ENCODE measurements at places on chromosomes 3 and 15.

DNA sequence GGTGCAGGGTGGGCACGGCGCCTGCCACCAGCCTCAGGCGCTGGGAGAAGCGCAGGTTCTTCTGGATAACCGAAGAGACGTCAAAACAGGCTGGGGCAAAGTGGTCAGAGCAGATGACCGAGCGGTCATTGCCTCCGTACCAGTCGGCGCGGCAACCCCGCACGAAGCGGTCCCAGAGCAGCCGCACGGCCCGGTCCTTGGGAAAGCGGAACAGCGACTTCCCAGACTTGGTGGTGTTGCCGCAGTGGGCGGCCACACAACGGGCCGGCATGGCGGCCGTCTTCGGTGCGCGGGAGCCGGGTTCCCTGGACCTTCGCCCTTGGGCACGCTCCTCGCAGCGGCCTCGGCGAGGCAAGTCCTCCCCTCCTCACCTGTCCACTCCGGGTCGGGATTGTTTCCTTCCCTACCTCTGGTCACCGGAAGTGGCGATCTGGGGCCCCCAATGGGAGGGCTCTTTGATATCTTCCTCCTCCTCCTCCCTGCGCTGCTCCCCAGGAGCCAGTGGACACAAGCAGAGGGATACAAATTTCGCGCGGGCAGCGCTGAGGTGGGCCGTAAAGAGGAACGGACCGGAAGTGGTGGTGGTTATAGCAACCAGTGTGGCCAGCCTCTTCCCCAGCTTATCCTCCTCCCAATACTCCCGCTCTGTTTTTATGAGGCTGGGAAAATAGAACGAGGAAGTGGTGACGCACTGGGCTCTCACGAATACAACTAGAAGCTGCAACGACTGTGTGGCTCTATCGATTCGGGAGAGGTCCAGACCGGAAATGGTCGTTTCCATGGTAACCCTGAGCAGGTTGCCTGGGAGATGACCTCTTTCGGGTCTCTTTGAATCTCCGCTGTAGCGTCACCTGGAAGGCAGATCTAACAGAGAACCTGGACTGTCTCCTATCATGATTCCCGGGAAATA, at the start of the genes LRRC49 and THAP10:
TSS of gene LRRC49 (plus strand) at position 825 of the 910 bp plus-strand sequence. CDS start at position 894, 69 bp downstream.
TSS of gene THAP10 (minus strand) at position 432 of the 910 bp plus-strand sequence. CDS start at position 271, 161 bp downstream.
- ATAC-seq: peak; percentile 97

GRCh38 chr3:31170932-31171670, 276.6 kb upstream of the GADL1 start:
- ATAC-seq: peak; percentile 69

DNA sequence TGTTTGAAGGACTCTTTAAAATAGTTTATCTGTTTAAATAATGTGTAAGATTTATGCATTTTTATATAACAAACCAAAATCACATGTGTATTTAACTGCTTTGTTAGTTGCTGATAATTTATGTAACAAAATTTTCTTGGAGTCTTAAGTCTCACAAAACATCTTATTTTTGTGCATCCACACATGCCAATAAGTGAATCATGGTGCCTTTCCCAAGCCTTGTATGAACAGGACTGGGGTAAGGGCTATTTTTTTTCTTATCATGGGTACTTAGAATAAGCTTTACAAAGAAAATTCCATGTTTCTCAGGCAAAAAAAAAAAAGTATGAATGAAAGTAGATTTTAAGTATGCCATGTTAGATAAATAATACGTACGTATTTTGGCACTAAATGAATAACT, 132.9 kb upstream of the LRRFIP2 start:
- ATAC-seq: no peak

GRCh38 chr3:127438951-127439350, 151.1 kb upstream of the PRR20G start:
- ATAC-seq: no peak

- no peak for ATAC-seq
Measured at GRCh38 chr3:15948388-15948787, 150.6 kb upstream of the ANKRD28 start.

- peak; percentile 92 for ATAC-seq
Measured at GRCh38 chr15:81887912-81888311, 157.9 kb downstream of the MEX3B start.

DNA sequence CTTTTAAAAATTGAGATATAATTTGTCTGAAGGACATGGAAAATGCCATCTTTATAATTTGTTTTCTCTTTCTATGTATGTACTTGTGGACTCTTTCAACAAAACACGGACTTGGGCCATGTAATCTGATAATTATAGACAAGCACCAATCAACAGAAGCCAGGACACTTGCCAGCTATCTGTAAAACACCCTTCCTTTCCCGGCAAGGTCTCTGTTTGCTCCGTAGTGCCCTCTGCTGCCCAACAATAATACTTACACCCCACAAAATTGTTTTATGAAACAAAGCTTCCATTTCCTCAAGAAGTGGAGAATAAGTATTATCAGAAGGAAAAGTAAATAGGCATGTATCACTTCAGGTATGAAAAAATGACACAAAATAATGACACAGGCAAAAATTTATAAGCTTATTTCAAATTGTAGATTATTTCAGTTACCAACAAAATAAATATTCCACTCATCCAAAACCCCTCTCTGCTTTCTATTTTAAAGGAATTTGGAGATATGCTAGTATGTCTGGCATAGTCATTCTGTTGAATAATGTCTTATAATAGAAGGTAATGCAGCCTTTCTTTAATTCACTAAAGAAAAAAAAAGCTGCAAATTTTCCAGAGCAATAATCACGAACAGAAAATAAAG, 32.8 kb downstream of the MYH15 start:
- ATAC-seq: peak; percentile 64

- no peak for ATAC-seq
Measured at GRCh38 chr3:50297384-50297775, 1.8 kb downstream of the HYAL3 start.

DNA sequence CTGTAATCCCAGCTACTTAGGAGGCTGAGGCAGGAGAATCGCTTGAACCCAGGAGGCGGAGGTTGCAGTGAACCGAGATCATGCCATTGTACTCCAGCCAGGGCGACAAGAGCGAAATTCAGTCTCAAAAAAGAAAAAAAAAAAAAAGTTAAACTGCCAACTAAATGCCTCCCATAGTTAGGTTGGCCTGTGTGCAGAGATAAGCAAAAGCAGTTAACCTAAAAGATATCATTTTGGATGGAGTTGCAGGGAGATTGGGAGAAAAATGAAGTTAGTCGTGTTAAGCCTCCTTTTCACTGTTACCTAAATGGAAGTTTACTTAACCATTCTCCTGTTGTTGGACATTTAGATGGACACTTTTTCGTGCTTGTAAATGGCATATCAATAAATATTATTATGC, 11.4 kb upstream of the FETUB start:
- no peak for ATAC-seq

DNA sequence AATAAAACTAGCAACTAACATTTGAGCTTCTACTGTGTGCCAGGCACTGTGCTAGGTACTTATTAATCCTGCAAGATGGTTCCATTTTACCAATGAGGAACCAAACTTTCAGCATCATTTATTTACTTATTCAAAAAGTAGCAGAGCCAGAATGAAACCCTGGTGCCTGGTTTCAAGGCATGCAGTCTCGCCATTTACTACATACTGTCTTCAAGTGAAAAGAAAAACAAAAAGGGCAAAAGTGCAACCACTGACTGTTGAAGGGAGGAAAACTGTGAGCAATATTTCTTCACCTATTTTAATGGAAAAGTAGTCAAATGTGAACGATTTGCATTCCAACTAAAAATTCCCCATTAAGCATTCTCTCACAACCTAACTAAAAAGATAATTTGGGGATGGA, 8.7 kb downstream of the DCUN1D1 start:
- ATAC-seq: no peak

GRCh38 chr3:103195216-103195615, 760.4 kb downstream of the ZPLD1 start:
- ATAC-seq: peak; percentile 39

DNA sequence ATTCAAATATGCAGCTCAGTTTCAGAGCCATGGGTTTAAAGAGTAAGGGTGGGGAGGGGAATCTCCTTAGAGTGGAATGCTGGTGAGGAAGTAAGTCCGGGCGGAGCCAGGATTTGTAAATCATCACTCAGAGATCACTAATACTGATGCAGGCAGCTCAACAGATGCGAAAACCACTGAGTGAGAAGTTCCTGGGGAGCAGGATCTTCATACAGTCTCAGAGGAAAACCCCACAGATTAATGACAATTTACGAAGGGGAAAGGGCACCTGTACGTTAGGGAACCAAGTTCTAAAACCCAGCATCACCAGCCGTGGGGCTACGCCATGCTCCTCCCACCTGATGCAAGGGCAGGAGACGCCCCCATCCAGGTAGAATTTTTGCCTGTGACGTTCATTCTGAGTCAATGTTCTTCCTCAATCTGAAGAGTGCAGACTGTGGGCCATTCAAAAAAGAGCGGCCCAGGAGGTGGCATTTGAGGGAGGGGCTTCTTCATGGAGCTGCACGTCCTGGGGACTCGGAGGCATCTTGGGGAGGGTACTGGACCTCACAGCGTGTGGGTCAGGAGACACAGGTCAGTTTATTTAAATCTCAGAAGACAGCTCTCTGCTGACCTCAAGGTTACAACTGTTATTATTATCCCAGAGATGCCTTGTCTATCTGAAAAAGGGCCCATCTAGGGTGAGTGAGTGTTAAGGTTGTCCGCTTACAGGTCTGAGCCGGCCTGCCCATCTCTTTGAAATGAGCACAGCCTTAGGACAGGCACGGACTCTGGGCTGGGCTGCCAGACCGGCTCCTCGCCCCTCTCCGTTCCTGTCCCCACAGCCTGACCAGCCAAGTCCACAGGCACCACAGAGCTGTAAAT, 228.0 kb downstream of the XXYLT1 start:
- no peak for ATAC-seq

GRCh38 chr15:72873379-72874233, 90.0 kb upstream of the ADPGK start:
- ATAC-seq: no peak

- ATAC-seq: no peak
Measured at GRCh38 chr15:33314069-33314468, 3.3 kb downstream of the RYR3 start.

DNA sequence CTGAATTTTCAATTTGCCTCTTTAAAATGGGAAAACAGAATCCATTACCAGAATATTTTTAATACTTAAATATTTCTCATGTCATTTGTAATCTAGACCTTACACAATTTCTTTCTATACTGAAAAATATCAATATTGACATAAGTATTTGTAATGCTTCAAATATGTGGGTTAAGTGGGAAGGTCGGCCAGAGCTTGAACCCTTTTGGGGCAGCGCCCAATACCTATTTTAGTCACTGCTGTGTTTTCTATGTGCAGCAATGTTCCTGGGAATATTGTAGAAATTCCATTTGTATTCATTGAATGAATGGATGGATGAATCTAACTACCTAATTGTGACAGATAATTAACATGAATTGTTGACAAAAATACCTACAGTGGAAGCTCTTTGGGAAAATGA, 459.7 kb upstream of the ZNF717 start:
- no peak for ATAC-seq

DNA sequence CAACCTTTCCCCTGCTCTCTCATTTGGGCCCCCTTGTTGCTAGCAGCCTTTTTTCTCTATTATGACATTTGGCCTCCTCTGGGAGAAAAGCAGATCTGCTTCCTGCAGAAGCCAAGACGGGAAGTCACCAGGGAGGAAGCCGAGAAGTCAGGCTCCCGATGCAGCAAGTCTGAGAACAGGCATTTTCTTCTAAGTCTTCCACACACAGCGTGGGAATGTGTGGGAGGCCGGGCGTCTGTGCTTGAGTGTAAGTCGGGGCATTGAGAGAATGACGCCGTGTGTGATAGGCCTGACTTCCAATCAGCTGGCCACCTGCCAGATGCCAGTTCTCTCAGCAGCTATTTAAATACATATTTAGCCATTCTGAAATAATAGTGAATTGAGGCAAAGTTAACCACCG, 75.8 kb upstream of the FAM98B start:
- no peak for ATAC-seq

GRCh38 chr15:50057905-50058639, 61.0 kb downstream of the ATP8B4 start:
- no peak for ATAC-seq
